ENCODE measurements at places on chromosomes 7 and 10.
A peak's percentile ranks its signal among the peaks of the same experiment; 100 is the strongest.

- no peak for DNase-seq
These were observed 174.9 kb downstream of the MGMT start for GRCh38 chr10:129641982-129642381.

- DNase-seq: peak; percentile 6
These were observed 32.7 kb downstream of the ABCB5 start for GRCh38 chr7:20647908-20648776.

GRCh38 chr10:132587175-132587574, 49.6 kb downstream of the INPP5A start:
- DNase-seq: no peak

DNA sequence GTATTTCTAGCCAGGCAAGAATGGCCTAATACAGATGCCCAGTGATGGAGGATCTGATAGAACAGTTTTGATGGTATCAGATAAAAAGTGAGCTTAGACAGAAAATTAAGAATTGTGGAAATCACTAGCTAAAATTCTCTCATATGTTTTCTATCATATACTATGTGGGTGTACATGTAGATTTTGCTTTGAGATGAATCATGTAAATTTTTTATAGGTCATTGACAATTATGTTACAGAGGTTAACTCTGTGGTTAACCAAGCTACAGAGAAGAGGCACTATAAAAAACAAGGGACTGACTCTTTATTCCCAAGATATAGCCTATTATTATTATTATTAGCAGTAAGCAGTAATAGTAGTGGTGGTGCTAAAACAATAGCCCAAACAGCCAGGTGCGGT, 156.5 kb downstream of the ITGA8 start:
- no peak for DNase-seq

GRCh38 chr10:110408203-110408871, 89.4 kb upstream of the DUSP5 start:
- no peak for DNase-seq

- peak; percentile 17 for DNase-seq
These were observed 71.9 kb downstream of the WIPF3 start for GRCh38 chr7:29878081-29878688.

- peak; percentile 40 for DNase-seq
These were observed 64.2 kb downstream of the ARMC3 start for GRCh38 chr10:22992075-22992474.

GRCh38 chr7:31690935-31691334, 3.9 kb downstream of the PPP1R17 start:
- DNase-seq: no peak

- DNase-seq: no peak
These were observed 111.6 kb downstream of the ACTR3B start for GRCh38 chr7:152871005-152871677.

DNA sequence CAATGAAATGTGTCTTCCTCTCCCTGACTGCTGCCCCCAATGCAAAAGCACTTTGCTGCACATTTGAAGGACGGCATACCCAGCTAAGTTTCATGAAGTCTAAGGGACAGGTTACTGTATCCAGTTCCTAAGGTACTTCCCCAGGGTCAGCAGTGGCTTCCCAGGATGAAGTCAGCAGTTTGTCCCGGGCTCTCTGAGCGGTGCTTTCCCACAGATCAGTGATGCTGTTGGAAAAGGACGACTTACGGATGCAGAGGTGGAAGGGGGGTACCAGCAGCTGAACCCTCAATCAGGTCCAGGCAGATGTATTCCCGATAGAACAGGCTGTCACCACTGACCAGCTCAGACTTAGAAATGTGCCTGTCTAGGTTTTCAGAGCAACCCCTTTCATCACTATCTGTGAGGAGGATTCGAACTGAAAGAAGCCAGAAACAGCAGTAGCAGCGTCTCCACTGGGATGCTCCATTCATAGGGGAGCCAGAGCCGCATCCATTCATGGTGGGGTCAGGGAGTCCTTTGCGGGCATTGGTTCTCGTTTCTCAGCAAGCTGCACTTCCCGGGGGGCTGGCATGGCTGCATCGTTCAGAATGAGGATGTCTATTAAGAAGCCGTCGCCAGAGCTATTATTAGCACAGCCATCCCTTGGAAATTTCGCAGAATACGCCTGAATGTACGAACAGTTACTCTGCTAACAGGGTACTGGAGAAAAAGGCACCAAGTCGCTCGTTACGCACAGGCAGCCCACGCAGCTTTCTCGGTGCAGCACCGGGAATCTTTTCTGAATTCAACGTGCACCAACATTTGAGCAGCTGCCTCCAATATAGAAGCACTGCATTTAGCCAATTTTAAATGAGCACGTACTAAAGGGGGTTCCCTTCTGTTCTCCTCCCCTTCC, 303.7 kb downstream of the PRPF18 start:
- DNase-seq: peak; percentile 18

DNA sequence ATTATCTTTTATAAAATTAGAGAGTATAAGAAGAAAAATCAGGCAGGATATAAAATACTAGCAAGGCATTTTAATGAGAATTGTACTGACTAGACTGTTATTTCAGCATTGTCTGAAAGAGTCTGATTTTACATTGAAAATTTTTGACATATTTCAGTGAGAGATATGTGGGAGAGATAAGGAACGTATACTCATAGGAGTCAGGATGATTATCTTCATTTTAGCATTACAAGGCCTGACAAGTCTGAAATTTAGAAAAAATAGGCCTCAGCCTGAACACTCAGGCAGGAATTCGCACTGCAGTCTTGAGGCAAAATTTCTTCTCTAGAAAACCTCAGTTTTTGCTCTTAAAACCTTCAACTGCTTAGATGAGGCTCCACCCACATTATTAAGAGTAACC, 386.0 kb downstream of the HGF start:
- no peak for DNase-seq

GRCh38 chr7:4549681-4550080, 132.4 kb upstream of the FOXK1 start:
- no peak for DNase-seq

GRCh38 chr7:33872870-33873269, 32.5 kb upstream of the BMPER start:
- DNase-seq: no peak

GRCh38 chr10:42929993-42930392, 146.9 kb upstream of the RET start:
- DNase-seq: no peak

DNA sequence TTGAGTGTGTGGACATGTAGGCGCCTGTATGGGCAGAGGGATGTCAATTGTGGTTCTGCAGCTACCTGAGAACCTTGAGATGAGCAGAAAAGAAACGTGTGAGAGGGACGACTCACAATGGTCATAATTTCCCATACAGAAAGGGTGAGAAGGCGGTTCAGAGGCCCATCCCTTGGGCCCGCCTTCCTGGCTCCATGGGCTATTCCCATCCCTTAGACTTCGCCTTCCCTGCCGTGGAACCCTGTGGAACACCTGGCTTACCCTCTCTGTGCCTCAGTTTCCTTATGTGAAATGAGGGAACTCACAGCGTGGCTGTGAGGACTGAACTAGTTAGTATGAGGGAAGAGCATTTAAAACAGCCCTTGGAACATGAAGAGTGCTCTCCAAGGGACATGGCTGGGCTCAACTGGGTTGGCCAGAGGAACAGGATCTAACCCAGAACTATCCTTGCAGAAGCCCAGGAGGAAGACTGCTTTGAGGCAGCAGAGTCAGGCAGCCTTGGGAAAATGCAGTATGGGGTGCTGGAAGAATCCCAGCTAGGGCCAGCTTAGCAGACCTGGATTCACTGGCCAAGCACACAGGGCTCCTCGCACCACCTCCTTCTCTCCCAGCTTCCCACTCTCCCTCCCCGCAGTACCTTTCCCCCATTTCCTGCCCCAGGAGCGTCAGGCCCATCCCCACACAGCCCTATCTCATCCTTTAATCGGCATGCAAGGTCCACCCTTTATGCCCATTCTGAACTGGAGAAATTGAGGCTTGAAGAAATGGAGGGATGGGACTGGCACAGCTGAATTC, 11.1 kb upstream of the ZMIZ1 start:
- DNase-seq: no peak

DNA sequence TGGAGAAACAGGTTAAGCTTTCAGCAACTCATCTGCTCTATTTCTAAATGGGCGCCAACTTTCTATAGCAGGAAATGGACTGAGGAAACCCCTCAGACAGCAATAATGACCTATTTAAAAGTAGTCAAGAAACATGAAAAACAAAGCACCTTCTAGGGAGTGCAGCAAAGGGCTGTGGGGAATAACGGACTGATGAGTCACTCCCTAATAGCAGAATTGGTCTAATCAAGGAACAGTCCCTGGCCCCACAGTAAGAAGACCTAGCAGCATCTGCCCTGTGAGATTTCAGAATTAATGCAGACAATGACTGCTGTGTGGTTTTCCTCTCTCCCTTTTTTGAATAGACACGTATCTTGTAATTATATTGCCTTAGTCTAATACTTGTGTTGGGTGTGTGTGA, 602.9 kb downstream of the IPMK start:
- no peak for DNase-seq

DNA sequence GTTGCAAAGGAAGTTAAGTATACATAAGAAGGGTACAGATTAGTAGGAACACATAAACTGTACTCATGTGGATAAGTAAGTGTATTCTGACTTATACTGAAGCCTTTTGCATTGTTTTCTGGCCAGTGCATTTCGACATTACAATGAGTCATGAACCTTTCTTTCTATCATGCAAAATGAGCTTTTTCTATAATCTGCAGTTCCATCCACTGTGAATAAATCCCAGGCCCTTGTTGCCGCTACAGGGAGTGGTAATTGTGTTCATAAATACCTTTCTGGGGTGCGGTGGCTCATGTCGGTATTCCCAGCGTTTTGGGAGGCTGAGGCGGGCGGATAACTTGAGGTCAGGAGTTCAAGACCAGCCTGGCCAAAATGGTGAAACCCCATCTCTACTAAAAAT, 858.3 kb downstream of the GRM8 start:
- no peak for DNase-seq

DNA sequence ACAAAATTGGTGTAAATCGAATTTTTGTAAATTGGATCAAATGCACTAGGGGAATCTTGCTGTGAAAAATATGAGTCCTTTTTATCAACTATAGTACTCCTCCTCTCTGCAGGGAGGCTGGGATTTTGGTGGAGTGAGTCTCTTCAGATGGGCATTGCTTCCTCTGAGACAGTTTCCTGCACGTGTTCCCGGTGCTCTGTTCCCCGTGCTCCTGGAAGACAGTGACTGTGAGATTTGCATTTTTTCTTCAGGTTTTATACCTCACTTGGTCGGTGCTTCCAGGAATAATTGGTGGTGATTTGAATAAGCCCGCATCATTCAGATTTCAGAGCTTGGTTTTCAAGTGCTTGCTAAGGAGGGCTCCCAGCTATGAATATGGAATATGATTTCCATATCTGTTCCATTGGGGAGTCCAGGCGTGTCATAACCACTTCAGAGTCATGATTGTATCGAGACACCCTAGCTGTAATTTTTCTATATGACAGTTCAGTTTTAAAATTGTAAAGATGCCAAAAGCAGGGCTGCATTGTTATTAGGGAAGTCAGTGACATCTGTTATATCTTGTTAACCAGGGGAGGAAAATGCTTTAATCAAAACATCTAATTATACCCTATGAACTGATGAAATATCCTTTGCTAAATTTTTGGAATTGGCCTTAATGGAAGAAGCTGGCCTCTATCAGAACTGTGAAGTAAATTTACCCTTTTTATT, 12.3 kb downstream of the AUTS2 start:
- DNase-seq: no peak
